AG10803 (cell line): ENCODE measurements at places on chromosomes 13 and 19.

DNA sequence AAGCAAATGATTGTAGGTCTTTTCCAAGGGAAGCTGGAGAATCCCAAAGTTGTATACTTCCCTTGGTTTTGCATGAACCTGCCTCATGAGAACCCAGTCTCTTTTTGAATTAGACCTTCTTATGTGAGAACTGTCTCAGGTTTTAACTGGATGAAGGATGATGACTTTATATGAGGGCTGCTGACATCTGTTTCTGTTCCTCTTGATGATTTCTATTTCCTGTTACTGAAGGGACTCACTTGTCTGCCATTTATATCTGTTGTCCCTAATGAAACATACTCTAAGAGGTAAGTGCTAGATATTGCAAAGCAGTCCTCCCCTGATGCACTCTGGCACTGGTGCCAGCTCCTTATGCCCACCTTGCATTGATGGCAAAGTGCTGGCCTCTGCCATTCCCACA lies 33.6 kb downstream of the ERICH4 start:
- no peak for DNase-seq

DNA sequence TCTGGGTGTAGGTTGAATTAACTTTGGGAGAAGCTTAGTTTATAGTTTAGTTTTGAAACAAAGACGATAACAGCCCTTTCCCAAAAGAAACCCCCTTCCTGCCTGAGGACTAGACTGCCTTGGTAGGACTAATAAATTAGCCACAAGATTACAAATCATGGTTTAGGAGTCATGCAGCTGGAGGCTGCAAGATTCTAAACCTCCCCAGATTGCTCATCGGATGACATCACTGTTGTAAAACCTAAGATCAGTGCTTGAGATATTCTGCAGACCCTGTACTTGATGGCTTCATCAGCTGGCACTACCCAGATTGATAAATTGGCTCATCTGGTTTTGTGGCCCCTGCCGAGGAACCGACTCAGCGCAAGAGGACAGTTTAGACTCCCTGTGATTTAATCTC lies 35.9 kb upstream of the MPHOSPH8 start:
- DNase-seq = peak; percentile 12

- no peak for DNase-seq
Measured at GRCh38 chr19:30539315-30539714, 167.1 kb downstream of the ZNF536 start.

- no peak for DNase-seq
Measured at GRCh38 chr13:25733696-25734435, 317.9 kb downstream of the SHISA2 start.

- no peak for DNase-seq
Measured at GRCh38 chr13:76222511-76222910, 586.4 kb downstream of the LMO7 start.

DNA sequence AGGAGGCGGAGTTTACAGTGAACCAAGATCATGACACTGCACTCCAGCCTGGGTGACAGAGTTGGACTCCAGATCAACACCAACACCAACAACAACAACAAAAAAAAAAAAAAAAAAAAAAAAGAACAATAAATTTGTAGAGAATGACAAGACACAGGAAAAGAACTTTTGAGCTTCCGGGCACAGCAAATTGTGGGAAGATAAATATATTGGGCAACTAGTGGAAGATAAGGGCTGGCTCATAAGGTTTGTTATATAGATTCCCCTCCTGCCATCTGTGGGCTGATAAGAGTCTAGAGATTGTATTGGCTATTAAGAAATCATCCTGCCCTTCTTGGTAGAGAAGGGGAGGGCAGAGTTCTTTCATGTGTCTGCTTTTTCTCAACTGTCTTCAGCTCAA lies 33.1 kb upstream of the CYP2S1 start:
- DNase-seq = no peak
